ENCODE measurements at places on chromosomes 1 and 21.

DNA sequence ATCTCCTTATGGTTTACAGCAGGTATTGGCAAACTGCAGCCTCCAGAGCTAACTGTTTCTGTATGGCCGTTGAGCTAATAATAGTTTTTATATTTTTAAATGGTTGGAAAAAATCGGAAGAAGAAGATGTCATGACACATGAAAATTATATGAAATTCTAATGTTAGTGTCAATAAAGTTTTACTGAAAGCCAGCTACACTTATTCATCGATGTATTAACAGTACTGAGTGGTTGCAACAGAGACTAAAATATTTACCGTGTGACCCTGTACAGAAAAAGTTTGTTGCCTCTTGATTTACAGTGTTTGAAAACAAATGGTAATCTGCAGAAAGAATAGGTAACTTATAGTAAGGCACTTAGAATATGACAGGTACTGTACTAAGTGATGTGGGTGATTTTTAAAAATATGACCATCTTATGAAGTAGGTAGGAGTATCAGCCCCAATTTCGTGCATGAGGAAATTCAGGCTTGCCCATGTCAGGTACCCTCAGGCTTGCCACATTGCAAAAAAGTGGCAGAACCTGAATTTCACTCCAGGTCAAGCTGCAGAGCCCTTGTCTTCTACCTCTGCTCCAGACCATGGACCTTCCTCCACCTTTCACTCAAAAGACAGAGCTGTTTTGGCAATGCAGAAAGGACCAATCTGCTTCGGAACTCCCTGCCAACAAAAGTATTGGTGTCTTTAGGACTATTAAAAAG is 311.9 kb upstream of the RUNX1 start:
- DNase-seq, result no peak

DNA sequence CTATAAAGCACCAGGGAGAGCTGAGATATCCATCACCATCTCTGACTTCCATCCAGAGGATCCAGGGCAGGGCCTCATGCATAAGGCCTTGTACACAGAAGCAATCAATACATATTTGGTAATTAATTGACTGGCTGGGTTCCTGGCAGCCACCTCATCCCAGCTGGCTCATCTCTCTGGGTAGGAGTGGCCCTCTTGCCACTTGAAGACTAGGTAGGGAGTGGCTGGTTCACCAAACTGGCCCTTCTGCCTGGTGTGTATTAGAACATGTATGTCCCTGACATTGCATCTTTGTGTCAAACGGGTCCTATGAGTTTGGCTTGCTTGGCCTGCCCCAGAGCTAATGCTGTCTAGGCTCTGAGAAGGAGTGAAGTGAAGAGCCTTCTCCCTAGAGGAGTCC is 11.8 kb downstream of the NUAK2 start:
- no peak for DNase-seq

GRCh38 chr1:247360991-247361731 is 29.5 kb upstream of the ZNF496 start:
- no peak for DNase-seq

- DNase-seq, result peak; percentile 52
Observed at GRCh38 chr1:212062832-212063438, 27.4 kb downstream of the DTL start.

DNA sequence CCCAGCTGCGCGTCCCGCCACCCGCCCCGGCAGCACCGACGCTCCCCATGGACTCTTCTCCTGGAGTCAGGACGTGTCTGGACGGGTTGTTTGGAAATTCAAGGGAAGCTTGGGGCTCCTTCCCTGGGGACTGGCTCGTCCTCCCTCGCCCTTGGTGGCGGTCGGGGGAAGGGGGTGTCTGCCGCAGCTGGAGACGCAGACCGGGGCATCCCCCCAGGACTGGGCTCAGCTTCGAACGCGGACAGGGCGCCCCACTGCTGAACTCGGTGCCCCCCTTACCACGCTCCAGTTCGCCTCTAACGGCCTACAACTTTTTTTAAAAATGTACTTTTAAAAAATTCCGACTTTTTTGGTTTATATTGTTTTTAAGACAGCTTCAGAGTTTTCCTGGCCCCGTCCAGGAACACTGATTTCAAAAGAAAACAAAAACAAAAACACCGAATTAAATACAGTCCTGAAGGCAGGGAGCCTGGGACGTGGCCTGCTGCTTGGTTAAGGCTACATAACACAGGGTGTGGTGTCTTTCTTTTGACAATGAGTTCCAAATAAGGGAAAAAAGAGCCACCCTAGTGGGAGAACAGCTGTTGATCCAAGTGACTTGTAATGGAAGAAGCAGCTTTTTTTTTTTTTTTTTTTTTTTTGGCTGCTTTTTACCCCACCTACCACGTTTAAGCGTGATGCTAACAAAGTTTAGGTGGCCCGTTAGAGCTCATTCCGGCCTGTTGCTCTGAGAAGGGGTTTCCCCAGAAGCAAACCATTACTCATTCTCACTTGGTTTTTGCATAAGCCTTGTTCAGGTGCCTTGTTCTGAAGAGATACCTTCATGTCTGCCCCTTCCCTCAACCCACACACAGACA is 862 bp upstream of the DIPK1A start:
- DNase-seq, result peak; percentile 57

- no peak for DNase-seq
Observed at GRCh38 chr1:29384496-29385015, 148.2 kb downstream of the PTPRU start.

DNA sequence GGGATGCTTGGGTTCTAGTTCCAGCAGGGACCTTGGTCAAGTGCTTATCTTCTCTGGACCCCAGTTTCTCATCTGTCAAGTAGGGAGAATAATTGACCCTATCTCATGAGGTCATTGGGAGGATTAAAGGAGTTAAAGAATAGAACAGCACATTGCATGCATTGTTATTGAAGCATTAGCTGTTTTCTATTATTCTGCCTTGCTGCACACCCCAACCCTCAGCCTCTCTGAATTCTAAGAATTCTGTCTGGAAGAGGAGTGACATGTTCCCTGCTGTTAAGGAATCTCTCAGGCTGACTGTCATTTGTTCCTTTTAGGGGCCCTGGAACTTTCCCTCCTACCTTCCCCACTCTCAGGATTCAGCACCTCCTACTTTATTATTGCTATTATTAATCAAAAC is 73.9 kb downstream of the NENF start:
- DNase-seq, result no peak

- no peak for DNase-seq
Observed at GRCh38 chr1:36555041-36555440, 72.3 kb upstream of the CSF3R start.

- peak; percentile 48 for DNase-seq
Observed at GRCh38 chr1:61190618-61191432, 108.5 kb downstream of the NFIA start.

DNA sequence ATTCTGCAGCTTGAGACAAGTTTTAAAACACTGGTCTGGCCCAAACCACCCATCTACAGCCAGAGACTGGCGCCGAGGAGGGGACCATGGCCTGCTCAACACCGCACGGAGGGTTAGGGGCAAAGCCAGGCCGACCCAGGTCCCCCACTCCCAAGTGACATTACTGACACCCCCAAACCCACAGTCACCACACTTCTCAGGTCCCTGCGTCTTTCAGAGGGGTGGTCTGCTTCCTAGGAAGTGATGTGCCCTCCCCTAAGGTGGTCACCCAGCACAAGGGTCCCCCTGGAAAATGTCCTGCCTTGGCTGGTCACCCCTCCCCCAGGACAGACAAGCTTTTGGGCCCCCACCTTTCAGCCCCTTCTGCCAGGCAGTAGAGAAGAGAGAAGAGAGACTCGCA is 20.8 kb upstream of the EPHA2 start:
- no peak for DNase-seq

- no peak for DNase-seq
Observed at GRCh38 chr1:7564137-7564536, 207.0 kb upstream of the VAMP3 start.

DNA sequence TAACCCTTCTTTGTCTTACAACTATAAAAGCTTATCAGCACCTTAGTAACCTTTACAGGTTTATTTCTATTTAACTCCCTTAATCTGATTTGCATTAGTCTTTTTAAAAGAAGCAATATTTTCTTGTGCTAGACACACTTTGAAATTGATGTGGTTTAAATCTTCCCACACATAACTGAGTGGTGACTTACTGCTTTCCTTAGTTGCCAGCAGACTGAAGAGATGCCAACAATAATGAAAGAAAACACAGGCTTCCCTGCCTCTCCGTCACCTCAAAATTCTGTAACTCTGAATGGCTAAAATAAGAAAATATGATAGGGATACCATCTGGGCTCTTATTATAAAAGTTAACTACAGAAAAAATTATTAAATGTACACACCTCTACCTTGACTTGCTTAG is 196.8 kb downstream of the PTBP2 start:
- peak; percentile 75 for DNase-seq

DNA sequence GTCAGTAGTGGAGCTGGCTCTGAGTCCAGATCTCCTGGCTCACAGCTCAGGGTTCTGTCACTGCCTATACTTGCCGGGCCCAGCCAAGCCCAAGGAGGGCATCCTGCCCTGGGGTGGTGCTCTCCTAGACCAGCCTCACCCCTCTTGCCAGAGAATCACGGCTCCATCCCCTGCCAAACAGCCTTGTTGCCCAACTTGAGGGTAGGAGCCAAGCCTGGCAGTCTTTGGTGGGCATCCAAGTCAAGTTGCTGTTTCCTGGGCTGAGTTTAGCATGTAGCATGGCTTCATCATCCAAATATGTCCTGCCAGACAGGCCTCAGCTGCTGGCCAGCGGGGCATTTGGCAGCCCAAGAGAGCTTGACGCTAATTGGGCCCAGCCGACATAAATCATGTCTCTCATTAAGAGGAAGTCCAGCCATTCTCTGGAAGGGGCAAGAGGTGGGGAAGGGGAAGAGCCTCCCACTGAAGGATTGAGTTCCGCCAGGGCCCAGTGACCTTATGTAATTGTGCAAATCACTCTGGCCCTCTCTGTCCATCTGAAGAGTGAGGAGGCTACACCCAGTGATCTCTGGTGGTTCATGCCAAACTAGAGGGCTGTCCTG is 22.6 kb upstream of the TRABD2B start:
- peak; percentile 37 for DNase-seq

- no peak for DNase-seq
Observed at GRCh38 chr1:67489643-67490042, 59.4 kb upstream of the SERBP1 start.

DNA sequence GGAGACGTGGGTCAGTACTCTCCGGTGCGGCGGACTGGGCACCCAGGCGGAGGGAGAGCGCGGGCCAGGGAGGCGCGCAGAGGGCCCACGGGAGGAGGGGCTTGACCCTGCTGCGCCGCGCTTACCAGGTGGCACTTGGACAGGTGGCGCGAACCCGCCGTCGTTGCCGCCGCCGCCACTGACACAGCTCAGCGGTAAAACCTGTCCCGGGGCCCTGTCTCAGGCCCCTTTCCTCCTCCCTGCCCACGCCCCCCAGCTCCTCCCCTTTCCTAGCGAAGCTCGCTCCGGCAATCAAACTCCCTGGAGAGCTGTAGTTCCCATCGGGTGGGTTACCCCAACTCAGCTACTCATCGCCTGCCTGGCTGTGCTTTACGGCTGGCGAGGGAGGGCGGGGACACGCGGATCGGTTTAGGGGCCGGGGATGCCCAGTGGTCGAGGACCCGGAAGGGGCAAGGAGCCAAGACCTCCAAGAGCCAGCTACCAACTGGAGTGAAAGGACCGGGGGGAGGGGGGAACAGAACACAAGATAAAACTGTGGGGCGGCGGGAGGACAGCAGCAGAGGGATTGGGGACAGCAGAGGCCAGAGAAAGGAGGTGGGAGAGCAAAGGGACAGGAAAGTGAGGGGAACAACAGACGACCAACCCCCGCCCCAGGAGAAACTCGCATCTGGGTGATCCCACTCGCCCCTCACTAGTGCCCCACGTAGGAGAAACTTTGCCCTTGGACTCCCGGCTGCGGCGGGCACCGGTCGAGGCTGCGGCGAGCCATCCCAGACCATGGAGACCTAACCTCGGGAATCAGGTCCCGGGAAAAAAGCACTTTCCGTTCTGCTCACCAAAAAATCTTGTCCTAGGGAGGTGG is 2.9 kb downstream of the GFI1 start:
- peak; percentile 57 for DNase-seq

Data from brain (organoid and tissue), 16 donors.